Activated CD4-positive, alpha-beta T cell treated with anti-CD3 and anti-CD28 coated beads, Interleukin-2, amount 10 ng/mL, durations not matched to agents 7 days and 5 days (primary cell): ENCODE measurements at places on chromosomes 11 and 22. TPM values are rescaled to one million over a fixed set of nuclear protein-coding genes. Genes with fewer than 3 reads are reported as not detected.

DNA sequence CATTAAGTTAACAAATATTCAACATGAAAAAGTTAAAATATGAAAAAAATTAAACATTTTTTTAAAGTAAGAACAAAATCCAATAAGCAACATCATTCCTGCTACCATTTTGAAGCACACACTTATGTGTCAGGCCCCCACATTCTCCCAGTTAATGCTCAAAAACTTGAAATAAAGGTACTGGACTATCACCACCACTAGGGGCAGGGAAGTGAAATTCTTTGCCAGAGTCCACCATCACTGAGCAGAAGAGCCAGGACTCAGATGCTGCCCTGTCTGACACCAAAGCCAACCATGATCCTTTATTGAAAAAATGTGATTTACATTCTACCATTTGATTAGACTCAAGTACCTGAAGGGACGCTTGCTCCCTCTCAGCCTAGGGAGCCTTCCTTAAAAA, 39.1 kb downstream of the PITPNB start:
- H3K4me1 ChIP-seq, result peaks cover 32% of the 10 kb centered on the region
- DNase-seq, result peak; percentile 17
- H3K4me3 ChIP-seq, result no peak overlapping the region
- no peak overlapping the region for H3K27ac ChIP-seq
- H3K36me3 ChIP-seq, result peaks cover 12% of the 10 kb centered on the region

GRCh38 chr11:110377434-110377833, 52.3 kb upstream of the FDX1 start:
- no peak overlapping the region for H3K4me3 ChIP-seq
- H3K4me1 ChIP-seq, result peaks cover 13% of the 10 kb centered on the region
- H3K27me3 ChIP-seq, result no peaks in the 10 kb centered on the region
- no peak for DNase-seq
- H3K36me3 ChIP-seq, result no peaks in the 10 kb centered on the region

GRCh38 chr11:10303558-10304363, 1.1 kb upstream of the ADM start:
- peak; percentile 11 for DNase-seq
- peak overlapping the region; percentile 73 for H3K27ac ChIP-seq
- peaks cover 55% of the 10 kb centered on the region for H3K4me1 ChIP-seq
- H3K4me3 ChIP-seq, result peak overlapping the region; percentile 89

DNA sequence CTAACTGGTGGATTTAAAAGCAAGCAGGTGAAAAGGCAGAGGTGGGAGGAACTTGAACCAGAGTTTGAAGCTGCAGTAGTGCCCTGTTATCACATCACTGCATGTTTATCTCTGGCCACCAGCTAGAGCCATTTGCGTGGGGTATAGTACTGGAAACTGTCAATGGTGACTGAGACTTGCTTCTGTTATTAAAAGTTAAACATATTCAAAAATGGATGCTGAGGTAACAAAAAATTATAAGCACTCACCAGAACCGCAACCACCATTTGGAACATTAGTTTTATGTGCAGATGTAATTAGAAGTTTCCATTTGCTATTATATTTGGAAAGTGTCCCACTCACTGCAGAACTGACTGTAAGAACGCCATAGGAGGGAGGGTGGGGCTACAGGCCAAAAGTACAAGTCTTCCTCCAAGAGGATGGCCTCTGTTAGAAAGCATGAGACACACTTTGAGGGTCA, 1.2 kb upstream of the CD59 start:
- no peak overlapping the region for H3K27ac ChIP-seq
- H3K4me1 ChIP-seq, result peaks cover 31% of the 10 kb centered on the region
- peak overlapping the region; percentile 83 for H3K4me3 ChIP-seq
- H3K27me3 ChIP-seq, result peaks cover 15% of the 10 kb centered on the region
- H3K36me3 ChIP-seq, result peaks cover 18% of the 10 kb centered on the region
- DNase-seq, result no peak

- no peak for DNase-seq
- peaks cover 6% of the 10 kb centered on the region for H3K4me1 ChIP-seq
- H3K27ac ChIP-seq, result no peak overlapping the region
- H3K36me3 ChIP-seq, result peaks cover 63% of the 10 kb centered on the region
Measured at GRCh38 chr11:47278058-47278457, 8.1 kb downstream of the MADD start.

- H3K4me3 ChIP-seq, result no peak overlapping the region
- no peaks in the 10 kb centered on the region for H3K27me3 ChIP-seq
- DNase-seq, result no peak
- H3K36me3 ChIP-seq, result no peaks in the 10 kb centered on the region
Measured at GRCh38 chr22:45518580-45518991, 15.9 kb downstream of the FBLN1 start.

DNA sequence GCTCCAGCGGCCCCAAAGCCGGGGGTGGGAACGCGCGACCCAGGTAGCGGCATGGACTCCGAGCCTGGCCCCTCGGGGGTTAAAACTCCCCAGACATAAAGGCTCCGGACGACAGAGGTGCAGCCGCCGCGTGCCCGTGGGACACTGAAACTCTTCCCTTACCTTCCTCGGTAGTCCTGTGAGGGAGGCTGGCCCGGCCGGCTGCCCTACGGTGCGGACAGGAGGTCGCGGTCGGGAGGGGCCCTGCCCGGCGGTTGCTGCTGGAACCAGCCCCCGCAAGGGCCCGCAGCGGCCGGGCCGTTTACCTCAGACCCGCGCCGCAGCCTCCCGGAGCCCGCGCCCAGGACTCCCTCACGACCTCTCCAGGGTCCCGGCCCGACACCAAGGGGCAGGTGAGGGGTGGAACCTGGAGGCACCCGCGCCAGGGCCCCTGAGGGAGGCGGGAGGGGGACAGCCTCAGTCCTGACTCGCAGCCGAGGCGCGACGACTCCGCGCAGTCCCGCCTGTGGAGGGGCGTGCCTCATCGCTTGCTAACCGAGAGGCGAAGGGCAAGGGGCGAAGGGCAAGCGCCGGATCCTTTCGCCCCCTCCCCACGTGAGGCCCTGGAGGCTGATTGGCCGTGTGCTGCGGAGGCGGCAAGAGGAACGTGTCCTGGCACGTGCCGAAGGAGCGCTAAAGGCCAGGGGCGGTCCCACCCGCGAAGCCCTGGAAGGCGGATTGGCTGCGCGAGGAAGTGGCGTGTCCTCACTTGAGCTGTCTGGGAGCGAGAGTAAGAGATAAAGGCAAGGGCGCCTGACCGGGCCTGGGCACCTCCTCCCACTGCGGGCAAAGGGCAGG, at the start of gene UPB1:
UPB1 (plus strand) TSS at position 805 of the 837 bp plus-strand sequence. CDS start 72 bp downstream, outside the sequence.
- H3K4me3 ChIP-seq, result no peak within 1 kb of the TSS
- peaks cover 39% of the 10 kb centered on the region for H3K27me3 ChIP-seq
- H3K27ac ChIP-seq, result no peak within 1 kb of the TSS

GRCh38 chr22:32226326-32227104, 21.6 kb upstream of the RFPL2 start:
- peaks cover 21% of the 10 kb centered on the region for H3K27me3 ChIP-seq
- no peak overlapping the region for H3K27ac ChIP-seq
- no peaks in the 10 kb centered on the region for H3K36me3 ChIP-seq
- no peaks in the 10 kb centered on the region for H3K4me1 ChIP-seq
- DNase-seq, result no peak

- H3K36me3 ChIP-seq, result no peaks in the 10 kb centered on the region
- no peak overlapping the region for H3K4me3 ChIP-seq
- no peak overlapping the region for H3K27ac ChIP-seq
- H3K4me1 ChIP-seq, result peaks cover 11% of the 10 kb centered on the region
- DNase-seq, result no peak
Measured at GRCh38 chr22:46499805-46500189, 37.6 kb downstream of the CELSR1 start.

DNA sequence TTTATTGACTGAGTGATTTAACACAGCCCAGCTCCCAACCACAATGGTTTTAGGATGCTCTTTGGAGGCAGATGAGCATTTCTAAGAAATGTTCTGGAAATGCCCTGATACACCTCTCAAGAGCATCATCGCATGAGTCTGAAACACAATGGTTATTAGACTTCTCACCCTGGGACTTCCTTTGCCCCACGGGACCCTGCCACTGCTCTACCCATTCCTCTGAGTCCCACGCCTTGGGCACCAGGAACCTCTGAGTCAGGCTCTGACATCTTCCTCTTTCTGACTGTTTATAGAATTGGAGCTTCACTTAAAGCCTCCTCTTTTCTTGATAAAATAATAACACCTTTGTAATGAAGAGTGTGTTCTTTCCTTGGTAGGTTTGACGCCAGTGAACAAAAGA, 85.6 kb upstream of the PARVA start:
- H3K4me3 ChIP-seq, result no peak overlapping the region
- H3K27ac ChIP-seq, result no peak overlapping the region
- no peak for DNase-seq
- H3K27me3 ChIP-seq, result no peaks in the 10 kb centered on the region

DNA sequence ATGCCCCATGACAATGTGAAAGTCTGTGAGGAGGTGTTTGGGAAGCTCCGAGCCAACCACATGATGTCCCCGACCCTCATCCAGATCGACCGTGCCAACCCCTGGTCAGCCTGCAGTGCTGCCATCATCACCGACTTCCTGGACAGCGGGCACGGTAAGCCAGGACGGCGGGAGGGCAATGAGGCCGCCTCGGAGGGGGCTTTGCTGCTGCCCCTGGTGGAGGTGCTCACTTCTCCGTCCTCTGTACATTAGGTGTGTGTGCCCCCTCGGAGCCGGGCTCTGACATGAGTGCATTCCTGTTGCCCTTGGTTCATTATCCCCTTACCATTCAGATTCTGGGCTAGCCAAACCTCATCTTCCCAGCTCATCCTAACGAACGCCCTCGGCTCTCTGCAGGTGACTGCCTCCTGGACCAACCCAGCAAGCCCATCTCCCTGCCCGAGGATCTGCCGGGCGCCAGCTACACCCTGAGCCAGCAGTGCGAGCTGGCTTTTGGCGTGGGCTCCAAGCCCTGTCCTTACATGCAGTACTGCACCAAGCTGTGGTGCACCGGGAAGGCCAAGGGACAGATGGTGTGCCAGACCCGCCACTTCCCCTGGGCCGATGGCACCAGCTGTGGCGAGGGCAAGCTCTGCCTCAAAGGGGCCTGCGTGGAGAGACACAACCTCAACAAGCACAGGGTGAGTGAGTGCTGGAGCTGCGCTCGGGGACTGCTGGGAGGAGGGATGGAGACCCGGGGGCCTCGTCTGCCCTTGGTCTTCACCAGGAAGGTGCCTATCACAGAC, 13.8 kb downstream of the ADAMTS15 start:
- no peaks in the 10 kb centered on the region for H3K4me1 ChIP-seq
- no peak overlapping the region for H3K4me3 ChIP-seq
- no peaks in the 10 kb centered on the region for H3K36me3 ChIP-seq
- H3K27me3 ChIP-seq, result no peaks in the 10 kb centered on the region
- no peak for DNase-seq
- H3K27ac ChIP-seq, result no peak overlapping the region

- H3K4me3 ChIP-seq, result no peak overlapping the region
- no peak overlapping the region for H3K27ac ChIP-seq
- no peaks in the 10 kb centered on the region for H3K4me1 ChIP-seq
- peak; percentile 44 for DNase-seq
- H3K27me3 ChIP-seq, result peaks cover 12% of the 10 kb centered on the region
- H3K36me3 ChIP-seq, result peaks cover 5% of the 10 kb centered on the region
Measured at GRCh38 chr22:36986242-36986821, 32.9 kb downstream of the TST start.

- H3K27me3 ChIP-seq, result no peaks in the 10 kb centered on the region
- H3K27ac ChIP-seq, result no peak overlapping the region
- no peak for DNase-seq
Measured at GRCh38 chr11:80282643-80283042, 841.8 kb upstream of the TENM4 start.

DNA sequence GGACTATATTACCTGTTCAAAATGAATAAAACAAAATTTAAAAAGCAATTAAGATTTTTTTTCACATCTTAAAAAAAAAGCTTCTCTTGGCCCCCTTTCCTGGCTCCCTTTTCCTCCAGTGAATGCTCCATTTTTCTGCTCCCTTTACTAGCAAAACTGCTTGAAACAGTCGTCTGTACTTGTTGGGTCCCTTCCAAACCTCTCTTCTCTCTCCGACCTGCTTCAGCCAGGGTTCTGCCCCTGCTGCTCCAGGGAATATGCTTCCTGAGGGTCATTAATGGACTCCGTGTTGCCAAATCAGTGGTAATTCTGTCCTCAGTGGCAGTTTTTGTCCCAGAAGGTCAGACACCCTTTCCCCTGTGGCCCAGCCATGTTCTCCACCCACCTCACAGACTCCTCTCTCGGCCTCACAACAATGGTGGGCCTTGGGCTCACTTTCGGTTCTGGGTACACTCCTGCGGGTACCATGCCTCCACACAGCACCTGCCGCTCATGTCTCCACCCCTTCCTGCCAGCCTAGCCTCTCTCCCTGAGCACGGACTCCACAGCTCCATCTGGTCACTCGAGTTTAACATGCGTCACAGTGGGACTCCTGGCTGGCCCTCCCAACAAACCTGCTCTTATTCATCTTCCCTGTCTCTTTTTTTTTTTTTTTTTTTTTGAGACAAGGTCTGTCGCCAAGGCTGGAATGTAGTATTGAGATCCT, 7.8 kb upstream of the POLR3H start:
- no peak overlapping the region for H3K4me3 ChIP-seq
- H3K27me3 ChIP-seq, result peaks cover 4% of the 10 kb centered on the region
- no peak for DNase-seq
- no peaks in the 10 kb centered on the region for H3K4me1 ChIP-seq
- peak overlapping the region; percentile 48 for H3K27ac ChIP-seq

- H3K27me3 ChIP-seq, result peaks cover 8% of the 10 kb centered on the region
- DNase-seq, result peak; percentile 33
- H3K27ac ChIP-seq, result no peak overlapping the region
- H3K4me1 ChIP-seq, result no peaks in the 10 kb centered on the region
- no peaks in the 10 kb centered on the region for H3K36me3 ChIP-seq
- no peak overlapping the region for H3K4me3 ChIP-seq
Measured at GRCh38 chr11:121112498-121113455, 11.7 kb downstream of the TECTA start.

- H3K36me3 ChIP-seq, result no peaks in the 10 kb centered on the region
- H3K4me1 ChIP-seq, result peaks cover 7% of the 10 kb centered on the region
- H3K27me3 ChIP-seq, result peaks cover 50% of the 10 kb centered on the region
Measured at GRCh38 chr22:29031227-29032011, 30.2 kb downstream of the C22orf31 start.

DNA sequence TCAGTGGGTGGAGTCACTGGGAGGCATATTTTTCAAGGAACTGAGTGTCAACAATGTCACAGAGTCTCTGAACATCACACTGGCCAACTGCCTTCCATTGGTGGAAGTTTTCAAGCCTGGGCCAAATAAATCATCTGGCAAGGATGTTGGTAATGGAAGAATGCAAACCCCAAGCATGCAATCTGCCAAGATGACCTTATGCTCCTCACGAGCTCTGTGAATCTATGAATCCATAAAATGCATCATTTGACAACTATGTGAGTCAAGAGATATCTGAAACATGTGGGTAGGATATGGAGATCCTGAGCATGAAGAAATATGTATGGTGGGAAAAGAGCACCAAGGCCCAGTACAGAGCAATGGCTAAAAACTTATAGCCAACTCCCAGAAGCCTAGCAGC, 122.2 kb downstream of the PLEKHA7 start:
- H3K27me3 ChIP-seq, result no peaks in the 10 kb centered on the region
- no peak overlapping the region for H3K27ac ChIP-seq
- no peaks in the 10 kb centered on the region for H3K36me3 ChIP-seq
- no peaks in the 10 kb centered on the region for H3K4me1 ChIP-seq

- no peak overlapping the region for H3K27ac ChIP-seq
- H3K4me3 ChIP-seq, result no peak overlapping the region
Measured at GRCh38 chr11:33068611-33069340, 29.4 kb downstream of the TCP11L1 start.

GDPD4 gene
- not detected for total RNA-seq

OR51L1 gene
- not detected for total RNA-seq

CASP5 gene
- total RNA-seq, result not detected

TMPRSS5 gene
- total RNA-seq, result 0.52 TPM

ABCC8 gene
- not detected for total RNA-seq

TRIM49D1 gene
- not detected for total RNA-seq

ACP2 gene
- 28.0 TPM for total RNA-seq

ELMOD1 gene
- not detected for total RNA-seq

PANX3 gene
- not detected for total RNA-seq

TSGA10IP gene
- not detected for total RNA-seq

CARNS1 gene
- total RNA-seq, result 1.9 TPM
